ENCODE measurements at places on chromosomes 6 and 20.

DNA sequence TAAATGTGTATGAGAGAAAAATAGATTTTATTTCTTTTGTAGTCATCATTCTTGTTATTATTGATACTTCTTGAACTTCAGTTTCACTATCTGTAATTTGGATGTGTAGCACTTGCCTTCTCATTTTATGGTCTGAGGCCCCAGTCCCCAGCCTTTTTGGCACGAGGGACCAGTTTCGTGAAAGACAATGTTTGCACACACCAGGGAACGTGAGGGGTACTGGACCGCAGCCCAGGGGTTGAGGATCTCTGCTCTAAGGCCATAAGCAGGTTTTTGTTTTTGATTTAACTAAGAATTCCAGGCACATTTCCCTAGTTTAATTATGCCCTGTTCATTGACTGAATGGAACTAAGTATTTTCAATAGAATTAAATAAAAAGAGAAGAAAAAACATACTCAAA, 261.5 kb downstream of the BMP2 start:
- no peak for DNase-seq

GRCh38 chr6:134502614-134503549, 185.0 kb upstream of the SGK1 start:
- no peak for DNase-seq

GRCh38 chr6:87068795-87069194, 26.1 kb downstream of the CGA start:
- DNase-seq = no peak

DNA sequence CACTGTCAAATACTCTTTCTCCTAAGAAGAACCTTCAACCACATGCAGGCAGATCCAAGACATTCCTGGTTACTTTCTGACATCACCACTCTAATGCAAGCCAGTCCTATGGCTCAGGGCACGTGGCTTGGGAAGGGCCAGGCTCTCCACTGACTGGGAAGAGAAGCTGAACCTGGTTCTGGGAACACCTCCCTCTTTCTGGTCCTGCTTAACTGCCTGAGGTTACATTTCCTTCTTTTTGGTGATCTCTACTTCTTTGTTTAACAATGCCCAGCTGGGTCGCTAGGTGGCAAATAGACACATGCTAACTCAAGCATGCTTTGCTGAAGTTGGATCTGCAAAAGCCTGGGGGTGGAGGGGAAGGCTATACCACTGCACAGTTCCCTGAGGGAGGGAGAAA, 249.8 kb downstream of the GMDS start:
- no peak for DNase-seq

DNA sequence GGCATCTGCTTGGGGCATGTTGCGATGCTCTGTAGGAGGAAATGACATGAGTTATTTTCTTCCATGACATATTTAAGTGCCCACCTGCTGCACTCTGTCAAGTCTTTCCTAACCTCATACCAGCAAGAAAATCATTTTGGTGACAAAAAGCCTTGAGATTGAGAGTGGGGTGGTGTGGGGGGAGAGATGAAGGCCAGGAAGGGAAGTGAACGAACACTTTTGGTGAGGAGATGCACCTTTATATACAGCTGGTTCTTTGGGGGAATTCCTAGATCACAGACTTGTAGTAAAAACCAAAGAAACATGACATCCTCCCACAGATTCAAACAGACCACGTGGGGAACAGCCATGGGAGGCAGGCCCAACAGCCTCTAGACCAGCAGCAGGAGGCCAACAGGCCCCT, 26.1 kb downstream of the NCOA5 start:
- DNase-seq = no peak
